HCT116 (cell line): ENCODE measurements at places on chromosomes 5 and 9. TPM values are rescaled to one million over a fixed set of nuclear protein-coding genes. Genes with fewer than 3 reads are reported as not detected.

The PSMD5 gene
- total RNA-seq, result 64.3 TPM

The ANXA2R gene
- 0.37 TPM for total RNA-seq

The ZDHHC11B gene
- total RNA-seq, result 3.8 TPM

The CCL27 gene
- total RNA-seq, result 1.0 TPM

GRCh38 chr5:10064546-10065195 is 185.0 kb downstream of the ATPSCKMT start:
- H3K4me1 ChIP-seq, result no peaks in the 10 kb centered on the region
- 0 out of 2 replicates have a peak, but pooled peaks cover 5% of the 10 kb centered on the region for H3K27me3 ChIP-seq
- no peaks in the 10 kb centered on the region for H3K36me3 ChIP-seq
- H3K4me3 ChIP-seq, result no peak overlapping the region
- H3K27ac ChIP-seq, result no peak overlapping the region

- no peak overlapping the region for H3K4me3 ChIP-seq
- H3K27ac ChIP-seq, result no peak overlapping the region
- H3K36me3 ChIP-seq, result no peaks in the 10 kb centered on the region
- H3K4me1 ChIP-seq, result no peaks in the 10 kb centered on the region
- no peak for DNase-seq
Observed at GRCh38 chr5:179151286-179152118, 91.3 kb downstream of the ZNF354C start.

- no peaks in the 10 kb centered on the region for H3K27me3 ChIP-seq
- H3K4me1 ChIP-seq, result peaks cover 3% of the 10 kb centered on the region; the same call in 1 of the 2 replicates
- no peak overlapping the region for H3K27ac ChIP-seq
Observed at GRCh38 chr9:89185980-89186379, 7.4 kb upstream of the SHC3 start.

DNA sequence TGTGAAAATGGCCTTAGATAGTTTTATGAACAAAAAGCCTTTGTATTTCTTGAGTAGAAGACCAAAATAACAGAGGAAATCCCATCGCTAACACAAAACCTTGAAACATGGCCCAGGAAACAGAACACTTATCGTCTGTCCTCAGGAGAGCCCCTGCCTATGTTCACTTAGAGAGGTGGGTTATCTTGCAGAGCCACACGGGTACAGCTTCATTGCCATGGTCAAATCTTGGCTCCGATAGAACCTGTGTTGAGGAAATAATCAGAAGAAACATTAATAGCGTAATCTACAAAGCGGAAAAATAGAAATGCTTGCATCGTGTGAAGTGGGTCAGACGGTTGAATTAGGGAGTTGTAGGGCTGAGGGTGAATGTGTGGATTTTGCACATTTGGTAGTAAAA is 216.1 kb downstream of the MAST4 start:
- H3K4me1 ChIP-seq, result no peaks in the 10 kb centered on the region
- no peak for DNase-seq
- no peaks in the 10 kb centered on the region for H3K36me3 ChIP-seq
- no peak overlapping the region for H3K27ac ChIP-seq
